ENCODE measurements at places on chromosomes 5 and 9.

- DNase-seq = peak; percentile 35
These were observed 41.1 kb downstream of the G3BP1 start for GRCh38 chr5:151812757-151813309.

GRCh38 chr9:21286659-21287058, 18.5 kb downstream of the IFNA5 start:
- no peak for DNase-seq

- DNase-seq = no peak
These were observed 101.4 kb downstream of the LHFPL2 start for GRCh38 chr5:78547183-78547582.

GRCh38 chr9:81719972-81720371, 30.6 kb upstream of the TLE1 start:
- DNase-seq = no peak

GRCh38 chr5:116546033-116546742, 28.4 kb downstream of the SEMA6A start:
- no peak for DNase-seq

DNA sequence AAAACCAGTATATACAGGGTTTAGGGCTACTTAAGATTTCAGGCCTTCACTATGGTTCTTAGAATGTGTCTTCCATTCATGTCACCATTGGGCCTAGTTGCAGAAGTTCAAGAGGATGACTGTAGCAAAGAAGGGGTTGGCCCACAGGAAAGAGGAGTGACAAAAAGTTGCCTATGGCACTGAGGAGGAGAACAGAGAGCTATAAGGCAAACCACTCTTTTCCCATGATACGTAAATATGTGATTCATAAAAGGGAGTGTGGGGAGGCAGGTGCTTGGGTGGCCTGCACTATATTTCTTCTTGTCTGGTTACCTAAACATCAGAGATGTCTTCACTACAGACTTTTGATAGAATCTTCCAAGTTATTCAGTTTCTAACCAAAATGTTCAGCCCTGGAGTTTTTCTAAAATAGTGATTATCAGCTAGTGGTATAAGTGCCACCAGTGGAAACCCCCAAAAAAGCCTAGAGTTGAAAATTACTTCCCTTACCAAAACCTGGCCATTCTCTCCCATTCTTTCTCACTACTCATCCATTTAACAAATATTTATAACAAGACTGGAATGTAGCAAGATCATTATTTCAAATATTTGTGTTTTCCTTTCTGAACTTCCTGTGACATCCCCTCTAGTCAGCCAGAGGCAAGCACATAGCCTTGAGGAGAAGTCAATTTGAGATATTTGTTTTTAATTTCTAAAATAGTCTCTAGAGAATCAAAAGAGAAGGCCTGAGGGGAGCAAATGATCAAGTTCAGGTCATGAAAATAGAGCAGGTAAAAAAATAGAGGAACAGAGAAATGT, 367.4 kb downstream of the EFNA5 start:
- DNase-seq = no peak

DNA sequence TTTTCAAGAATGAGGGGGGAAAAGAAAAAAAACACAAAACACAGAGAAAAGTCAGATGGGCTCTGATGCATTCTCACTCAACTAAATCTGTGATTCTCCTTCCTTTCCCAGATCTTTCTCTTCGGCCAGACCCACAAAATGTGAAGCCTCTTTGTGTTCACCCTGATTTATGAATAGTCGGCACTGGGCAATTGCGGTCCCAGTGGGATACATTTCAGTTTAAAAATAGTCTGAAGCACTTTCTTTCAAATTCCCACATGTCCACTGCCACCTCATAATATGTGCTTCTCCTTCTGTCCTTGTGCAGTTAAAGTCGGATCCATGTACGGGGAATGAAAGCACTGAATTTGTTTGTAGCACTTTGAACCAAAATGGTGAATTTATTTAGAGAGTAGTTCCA, 995.4 kb upstream of the WWC1 start:
- DNase-seq = no peak

DNA sequence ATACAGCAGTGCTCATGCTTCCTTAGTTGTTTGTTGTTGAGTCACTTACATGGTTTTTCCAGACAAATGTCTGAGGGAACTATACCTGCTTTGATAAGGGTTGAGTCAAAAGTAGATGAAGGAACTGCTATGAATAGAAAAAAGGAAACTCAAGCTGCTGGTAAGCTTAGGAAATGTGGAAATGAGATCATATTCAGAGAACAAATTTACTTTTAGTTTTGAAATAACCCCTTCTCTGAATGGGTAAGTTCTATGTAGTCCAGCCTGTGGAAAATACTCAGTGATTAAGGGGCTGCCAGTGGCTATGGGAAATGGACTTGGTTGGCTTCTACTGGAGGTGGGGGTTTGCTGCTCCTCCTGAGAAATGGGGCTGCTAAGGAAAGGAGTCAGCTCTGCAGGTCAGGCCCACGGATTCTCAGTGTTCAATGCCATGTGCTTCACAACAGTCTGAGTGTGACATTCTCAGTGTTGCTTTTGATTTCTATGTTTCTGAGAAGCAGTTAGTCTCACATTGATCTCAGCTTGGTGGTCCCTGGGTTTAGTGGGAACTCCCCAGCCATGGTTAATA, 47.7 kb upstream of the GLRX start:
- peak; percentile 50 for DNase-seq

DNA sequence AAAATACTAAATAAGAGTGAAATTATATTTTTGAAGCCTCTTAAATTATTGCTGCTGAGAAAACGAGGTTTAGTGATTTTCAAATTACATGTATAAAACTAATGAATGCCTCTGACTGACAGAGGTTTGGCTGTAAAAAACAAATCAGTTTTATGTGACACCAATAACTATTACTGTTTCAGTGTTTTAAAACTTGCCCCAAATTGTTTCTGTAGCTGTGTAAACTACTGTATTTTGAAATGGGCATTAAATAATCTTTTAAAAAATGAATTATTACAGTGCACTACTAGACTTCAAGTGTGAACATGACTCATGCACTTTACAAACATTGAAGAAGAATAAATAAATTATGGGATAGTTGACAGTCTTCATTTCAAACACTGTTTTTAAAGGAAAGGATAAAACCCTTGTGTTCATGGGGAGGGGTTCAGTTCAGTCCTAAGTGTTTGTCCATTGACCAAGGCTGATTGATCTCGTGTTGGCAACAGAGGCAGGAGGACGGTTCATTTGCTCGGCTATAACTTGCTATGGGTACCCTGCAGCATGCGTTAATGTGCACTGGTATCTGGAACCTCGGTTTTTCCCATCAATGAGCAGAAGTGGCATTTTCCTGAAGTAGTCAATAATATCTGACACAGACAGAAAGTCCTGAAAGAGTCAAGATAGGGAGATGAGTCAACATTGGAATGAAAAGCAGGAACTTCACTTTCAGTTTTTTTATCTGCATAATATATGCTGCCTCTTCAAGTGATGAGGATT, 15.6 kb downstream of the C5orf58 start:
- no peak for DNase-seq

Data from fibroblast of skin of right quadriceps (primary cell).